AG10803 (cell line): ENCODE measurements at places on chromosomes 12 and 14.

DNA sequence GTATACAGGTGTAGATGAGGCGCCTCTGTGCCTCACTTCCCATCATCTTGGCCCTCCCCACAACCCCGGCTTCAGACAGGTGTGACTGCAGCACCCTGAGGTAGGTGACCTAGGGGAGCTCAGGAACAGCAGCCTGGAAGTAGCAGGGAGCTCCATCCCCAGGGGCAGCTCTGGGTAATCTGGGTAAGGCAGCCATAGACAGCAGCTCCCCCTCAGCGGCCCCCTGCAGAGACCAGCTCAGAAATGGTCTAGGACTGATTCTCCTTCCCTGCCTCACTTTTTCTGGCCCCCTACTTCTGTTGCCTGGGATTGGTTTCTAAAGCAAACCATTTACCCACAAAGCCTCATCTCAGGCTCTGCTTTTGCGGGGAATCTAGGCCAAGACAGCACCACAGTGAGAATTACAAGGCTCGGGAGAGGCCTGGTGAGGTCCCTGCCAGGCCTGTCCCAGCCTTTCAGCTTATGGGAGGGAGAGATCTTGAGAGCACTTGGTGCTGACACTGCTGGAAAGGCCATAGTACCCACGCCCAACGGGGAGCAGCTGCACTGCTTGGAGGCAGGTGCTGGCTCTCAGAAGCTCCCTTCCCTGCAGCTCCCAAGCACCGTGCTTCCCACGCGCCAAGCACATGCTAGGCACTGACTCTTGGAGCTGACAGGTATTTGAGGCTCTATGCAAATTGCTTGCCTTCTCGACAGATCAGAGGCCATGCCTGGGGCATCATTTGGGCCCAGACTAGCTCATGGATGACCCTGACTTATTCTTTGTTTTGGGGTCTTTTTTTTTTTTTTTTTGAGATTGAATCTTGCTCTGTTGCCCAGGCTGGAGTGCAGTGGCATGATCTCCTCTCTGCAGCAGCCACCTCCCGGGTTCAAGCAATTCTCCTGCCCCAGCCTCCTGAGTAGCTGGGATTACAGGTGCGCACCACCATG, 45.1 kb upstream of the TRAF3 start:
- DNase-seq = no peak

DNA sequence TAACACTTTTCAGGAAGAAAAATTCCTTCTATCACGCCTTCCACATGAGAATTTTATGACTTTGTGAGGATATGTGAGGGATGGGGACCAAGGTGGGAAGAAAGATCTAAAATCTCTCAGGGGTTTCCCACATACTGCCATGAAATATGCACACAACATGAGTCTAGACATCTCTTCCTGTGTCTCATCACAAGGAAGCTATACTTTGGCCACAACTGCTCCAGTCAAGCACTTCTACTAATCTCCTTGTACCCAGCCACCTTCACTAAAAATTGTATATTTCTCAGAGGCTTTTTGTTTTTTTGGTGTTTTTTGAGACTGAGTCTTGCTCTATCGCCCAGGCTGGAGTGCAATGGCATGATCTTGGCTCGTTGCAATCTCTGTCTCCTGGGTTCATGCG, 3.2 kb downstream of the OSBPL8 start:
- DNase-seq = no peak

DNA sequence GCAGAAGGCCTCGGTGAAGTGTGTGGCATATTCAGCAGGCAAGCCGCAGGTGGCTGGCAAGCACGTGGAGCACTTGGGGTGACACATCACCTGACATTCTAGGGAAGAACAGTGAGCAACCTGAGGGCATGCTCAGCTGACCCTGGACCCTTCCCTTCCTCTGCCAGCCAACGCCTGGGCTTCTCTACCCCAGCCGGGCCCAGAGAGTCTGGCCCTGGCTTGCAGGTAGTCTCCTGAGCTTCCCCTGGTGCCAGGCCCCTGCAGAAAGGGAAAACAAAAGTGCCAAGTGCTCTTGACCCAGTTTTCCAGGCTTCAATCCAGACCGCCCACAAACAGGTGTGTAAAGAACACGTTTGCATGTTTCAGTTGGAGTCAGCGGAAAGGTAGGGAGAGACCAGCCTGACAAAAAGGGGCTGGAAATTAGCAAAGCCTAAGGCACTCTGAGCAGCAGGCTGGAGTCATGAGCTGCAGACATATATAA, 45.7 kb downstream of the PRKAB1 start:
- DNase-seq = no peak

DNA sequence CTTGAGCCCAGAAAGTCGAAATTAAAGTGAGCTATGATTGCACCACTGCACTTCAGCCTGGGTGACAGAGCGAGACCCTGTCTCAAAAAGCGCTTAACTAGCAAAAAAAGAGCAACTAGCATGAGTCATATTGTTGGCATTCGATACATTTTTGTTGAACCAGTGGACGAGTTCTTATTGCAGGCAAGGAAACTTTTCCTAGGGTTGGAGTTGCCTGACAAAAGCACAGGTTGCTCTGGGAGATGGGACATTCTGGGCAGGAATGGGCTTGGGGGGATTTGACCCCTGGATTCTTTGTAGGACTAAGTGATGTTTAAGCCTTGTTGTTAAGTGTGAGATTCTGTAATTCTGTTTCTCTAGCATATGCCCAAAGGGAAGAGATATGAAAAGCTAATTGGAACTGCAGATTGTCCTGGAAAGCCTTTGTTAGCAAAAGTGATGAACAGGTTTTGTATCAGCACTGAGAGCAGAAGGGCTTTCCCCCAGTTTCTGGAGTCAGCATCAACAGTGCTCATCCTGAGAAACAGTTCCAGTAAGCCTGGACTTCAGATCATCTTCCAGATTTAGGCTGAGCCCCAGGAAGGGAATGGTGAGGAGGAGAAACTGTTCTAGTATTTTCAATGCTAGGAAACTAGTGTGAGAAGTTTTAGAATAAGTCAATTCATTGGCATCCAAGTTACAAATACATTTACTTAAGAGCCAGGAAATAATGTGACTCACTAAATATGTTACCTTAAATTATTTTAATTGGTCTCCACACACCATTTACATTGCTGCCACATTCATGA, 123.1 kb downstream of the SRGAP1 start:
- peak; percentile 67 for DNase-seq

- DNase-seq = no peak
Observed at GRCh38 chr14:52902971-52903619, 47.8 kb downstream of the FERMT2 start.

GRCh38 chr14:32985866-32986265, 47.2 kb downstream of the NPAS3 start:
- no peak for DNase-seq
